Naive thymus-derived CD8-positive, alpha-beta T cell (primary cell): ENCODE measurements at places on chromosomes 6 and 20. TPM values are rescaled to one million over a fixed set of nuclear protein-coding genes. Genes with fewer than 3 reads are reported as not detected.
A peak's percentile ranks its signal among the peaks of the same experiment; 100 is the strongest.

Gene CSNK2A1
- 93.8 TPM for total RNA-seq

Gene PNISR
- 399 TPM for total RNA-seq

Gene FNDC11
- 0.13 TPM for total RNA-seq

Gene PAK5
- not detected for total RNA-seq

Gene NT5E
- 57.3 TPM for total RNA-seq

Gene EBF4
- 14.3 TPM for total RNA-seq

Gene MICB
- 13.8 TPM for total RNA-seq

Gene PRL
- total RNA-seq = 0.30 TPM

Gene STMN3
- total RNA-seq = 102 TPM

DNA sequence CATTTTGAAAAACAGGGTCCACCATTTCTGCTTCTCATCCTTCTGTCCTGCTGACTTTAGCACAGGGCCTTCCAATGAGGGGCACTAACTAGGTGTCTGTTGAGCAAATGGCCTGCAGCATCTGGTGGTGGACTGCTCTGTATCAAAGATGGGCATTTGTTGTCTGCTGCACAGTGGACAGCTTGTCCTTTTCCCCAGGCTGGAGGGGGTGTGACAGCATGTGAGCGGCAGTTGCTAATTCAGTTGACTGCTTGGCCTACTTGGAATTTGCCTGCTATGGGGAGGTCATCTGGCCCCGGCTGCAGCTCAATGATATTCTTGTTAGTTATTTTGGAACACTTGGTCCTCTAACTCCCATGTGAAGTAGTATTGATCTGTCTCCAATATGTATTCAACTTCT is 93.7 kb downstream of the SH3BGRL2 start:
- no peak overlapping the region for H3K27ac ChIP-seq
- H3K4me3 ChIP-seq = no peak overlapping the region
- no peaks in the 10 kb centered on the region for H3K36me3 ChIP-seq
- no peaks in the 10 kb centered on the region for H3K4me1 ChIP-seq

- H3K27me3 ChIP-seq = no peaks in the 10 kb centered on the region
- H3K36me3 ChIP-seq = no peaks in the 10 kb centered on the region
- H3K4me1 ChIP-seq = no peaks in the 10 kb centered on the region
- DNase-seq = no peak
- no peak overlapping the region for H3K27ac ChIP-seq
- no peak overlapping the region for H3K4me3 ChIP-seq
These were observed 233.7 kb upstream of the SPTLC3 start for GRCh38 chr20:12775041-12775440.

DNA sequence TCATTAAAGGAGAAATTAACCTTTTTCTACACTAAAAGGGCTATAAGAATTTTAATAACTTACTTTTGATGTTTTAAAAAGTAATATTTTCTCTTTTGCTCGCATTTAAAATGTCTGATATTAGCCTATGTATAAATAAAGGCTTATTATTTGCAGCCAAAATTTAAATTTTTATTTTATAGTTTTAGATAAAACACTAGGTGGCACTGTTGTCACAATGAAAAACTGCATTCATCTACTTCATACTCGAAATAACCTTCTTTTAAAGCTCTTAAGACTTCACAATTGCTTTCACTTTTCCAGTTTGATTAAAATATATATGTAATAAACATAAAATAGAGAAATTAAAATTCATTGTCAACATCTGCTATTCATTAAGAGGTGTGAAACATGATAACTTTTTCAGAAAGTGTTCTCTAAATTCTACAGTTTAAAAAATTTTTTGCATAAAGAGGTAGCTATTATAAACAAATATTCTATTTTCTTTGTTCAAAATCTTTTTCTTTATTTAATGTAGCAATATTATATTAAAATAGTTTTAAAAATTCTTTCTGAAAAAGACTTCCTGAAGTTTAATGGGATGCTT is 78.8 kb upstream of the DEFB112 start:
- H3K27ac ChIP-seq = no peak overlapping the region
- no peaks in the 10 kb centered on the region for H3K27me3 ChIP-seq
- no peaks in the 10 kb centered on the region for H3K36me3 ChIP-seq
- H3K4me1 ChIP-seq = no peaks in the 10 kb centered on the region

- no peak overlapping the region for H3K4me3 ChIP-seq
- peaks cover 71% of the 10 kb centered on the region for H3K27me3 ChIP-seq
- DNase-seq = no peak
- H3K27ac ChIP-seq = no peak overlapping the region
These were observed 43.8 kb downstream of the ERMARD start for GRCh38 chr6:169795196-169795595.

DNA sequence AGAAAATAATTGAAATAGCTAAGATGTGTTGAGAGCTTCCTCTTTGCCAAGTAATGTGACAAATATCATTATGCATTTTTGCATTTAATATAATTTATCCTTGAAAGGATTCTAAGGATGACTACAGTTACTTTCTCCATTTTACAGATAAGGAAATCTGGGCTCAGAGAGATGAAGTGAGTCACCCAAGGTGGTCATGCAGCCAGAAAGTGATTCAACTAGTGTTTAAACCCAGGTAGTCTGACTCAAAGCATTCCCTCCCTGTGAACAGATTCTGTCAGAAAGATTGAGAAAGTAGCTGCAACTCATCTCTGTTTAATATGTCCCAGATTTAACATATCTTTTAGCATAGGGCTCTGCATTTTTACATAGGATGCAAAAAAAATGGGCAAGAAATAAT is 28.1 kb downstream of the NRSN1 start:
- H3K4me3 ChIP-seq = no peak overlapping the region
- no peaks in the 10 kb centered on the region for H3K4me1 ChIP-seq
- DNase-seq = no peak
- no peak overlapping the region for H3K27ac ChIP-seq
- H3K36me3 ChIP-seq = no peaks in the 10 kb centered on the region

DNA sequence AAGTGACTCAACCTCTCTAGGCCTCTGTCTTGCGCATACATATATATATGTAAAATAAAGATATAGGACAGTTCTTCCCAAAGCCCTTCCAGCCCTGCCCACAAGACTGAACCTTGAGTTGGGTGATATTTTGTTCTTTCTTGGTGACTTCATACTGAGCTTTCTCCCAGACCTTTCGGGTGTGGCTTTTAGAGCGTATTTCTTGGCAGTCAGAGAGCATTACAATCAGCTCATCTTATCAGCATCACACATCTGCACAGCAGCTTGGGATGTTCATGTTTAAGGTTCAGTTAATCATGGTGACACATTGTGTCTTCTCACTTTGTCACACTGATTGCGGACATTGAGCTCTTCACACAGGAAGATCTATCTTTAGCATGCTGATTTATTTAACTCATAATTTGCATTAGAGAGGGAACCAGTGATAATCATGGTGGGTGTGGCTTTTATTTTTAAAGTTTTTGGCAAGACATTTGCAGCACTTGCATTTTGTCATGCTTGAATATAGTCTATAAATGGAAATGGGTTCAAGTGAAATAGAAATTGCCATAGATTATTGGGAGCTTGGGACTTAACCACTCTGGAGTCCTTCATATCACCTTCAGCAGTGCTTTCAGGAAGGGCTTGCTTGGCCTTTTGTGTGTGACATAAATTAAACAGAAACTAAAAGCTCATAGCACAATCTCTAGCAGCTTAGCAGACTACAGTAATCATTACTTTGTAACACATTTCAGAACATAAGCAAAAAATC is 8.3 kb downstream of the KIF3B start:
- H3K36me3 ChIP-seq = no peaks in the 10 kb centered on the region
- no peaks in the 10 kb centered on the region for H3K27me3 ChIP-seq
- peak overlapping the region; percentile 60 for H3K4me3 ChIP-seq
- DNase-seq = no peak
- peaks cover 40% of the 10 kb centered on the region for H3K4me1 ChIP-seq

GRCh38 chr6:40486576-40486975 is 100.6 kb downstream of the LRFN2 start:
- no peak overlapping the region for H3K27ac ChIP-seq
- no peaks in the 10 kb centered on the region for H3K36me3 ChIP-seq
- peaks cover 1% of the 10 kb centered on the region for H3K27me3 ChIP-seq
- H3K4me3 ChIP-seq = no peak overlapping the region

- DNase-seq = no peak
- no peak overlapping the region for H3K4me3 ChIP-seq
- H3K27me3 ChIP-seq = no peaks in the 10 kb centered on the region
- peaks cover 26% of the 10 kb centered on the region for H3K4me1 ChIP-seq
These were observed 84.6 kb upstream of the BTN3A2 start for GRCh38 chr6:26280407-26280806.

GRCh38 chr20:57523782-57524181 is 1.2 kb downstream of the CTCFL start:
- H3K27me3 ChIP-seq = no peaks in the 10 kb centered on the region
- H3K36me3 ChIP-seq = no peaks in the 10 kb centered on the region
- H3K4me3 ChIP-seq = no peak overlapping the region
- no peak overlapping the region for H3K27ac ChIP-seq
- DNase-seq = no peak
- peaks cover 4% of the 10 kb centered on the region for H3K4me1 ChIP-seq

GRCh38 chr6:45472382-45472781 is 94.6 kb upstream of the SUPT3H start:
- DNase-seq = no peak
- no peaks in the 10 kb centered on the region for H3K27me3 ChIP-seq
- peaks cover 19% of the 10 kb centered on the region for H3K4me1 ChIP-seq
- H3K36me3 ChIP-seq = peaks cover 5% of the 10 kb centered on the region
- H3K4me3 ChIP-seq = no peak overlapping the region

DNA sequence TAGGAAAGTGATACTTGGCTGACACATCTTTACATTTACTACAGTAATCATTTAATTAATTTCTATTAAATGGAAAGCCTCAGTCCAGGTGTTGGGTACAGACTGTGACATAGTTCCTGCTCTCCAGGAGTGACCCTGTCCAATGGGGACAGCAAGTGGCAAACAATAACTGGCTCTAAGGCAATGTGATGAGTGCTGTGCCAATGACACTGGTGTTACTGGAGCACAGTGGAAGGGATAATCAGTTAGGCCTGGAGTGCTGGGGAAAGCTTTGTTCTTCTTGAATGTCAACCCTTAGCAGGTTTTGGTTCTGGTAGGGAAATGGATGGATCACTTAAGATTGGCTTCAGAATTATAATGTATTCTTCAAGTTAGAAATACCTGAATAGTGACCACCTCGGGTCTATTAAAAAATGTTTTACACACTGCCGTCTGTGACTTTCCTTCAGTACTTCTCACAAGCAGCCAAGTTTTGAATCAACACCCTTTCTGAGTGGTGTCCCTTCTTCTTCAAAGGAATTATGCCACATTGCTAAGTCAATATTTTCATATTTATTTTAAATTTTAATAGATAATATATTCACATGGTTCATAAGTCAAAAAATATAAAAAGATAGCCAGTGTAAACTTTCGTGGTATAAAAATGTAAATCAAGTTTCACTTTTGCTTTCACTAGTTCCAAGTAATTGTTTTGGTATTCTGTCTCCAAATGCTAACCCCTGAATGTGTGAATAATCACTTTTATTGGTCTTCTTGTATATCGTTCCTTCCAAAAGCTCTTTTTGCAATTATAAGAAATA is 9.6 kb downstream of the CMTR1 start:
- peaks cover 14% of the 10 kb centered on the region for H3K4me1 ChIP-seq
- H3K27ac ChIP-seq = peak overlapping the region; percentile 69
- no peak for DNase-seq
- H3K27me3 ChIP-seq = no peaks in the 10 kb centered on the region
- peak overlapping the region; percentile 74 for H3K4me3 ChIP-seq

- H3K4me3 ChIP-seq = no peak overlapping the region
- H3K36me3 ChIP-seq = no peaks in the 10 kb centered on the region
- peaks cover 5% of the 10 kb centered on the region for H3K27me3 ChIP-seq
- peak overlapping the region; percentile 14 for H3K27ac ChIP-seq
- DNase-seq = no peak
- peaks cover 4% of the 10 kb centered on the region for H3K4me1 ChIP-seq
These were observed 112.8 kb upstream of the ARMC2 start for GRCh38 chr6:108735310-108736001.

- peak overlapping the region; percentile 66 for H3K27ac ChIP-seq
- H3K4me3 ChIP-seq = no peak overlapping the region
- H3K36me3 ChIP-seq = no peaks in the 10 kb centered on the region
- DNase-seq = no peak
These were observed 102.7 kb downstream of the JARID2 start for GRCh38 chr6:15348528-15348927.

DNA sequence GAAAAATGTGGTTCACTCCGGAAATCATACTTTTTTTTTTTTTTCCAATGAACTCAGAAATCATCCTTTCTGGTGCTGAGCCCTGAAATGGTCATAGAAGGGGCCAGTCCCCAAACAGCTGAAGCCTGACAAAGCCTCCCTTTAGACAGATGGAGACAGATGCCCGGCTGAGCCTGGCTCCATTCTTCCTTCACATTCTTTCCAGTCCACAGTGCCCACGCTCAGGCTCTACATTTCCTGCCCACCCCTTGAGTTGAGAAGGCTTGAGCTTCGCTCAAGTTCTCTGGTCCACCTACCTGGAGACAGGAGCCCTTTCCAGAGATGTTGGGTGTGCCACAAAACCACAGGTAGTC is 41.2 kb downstream of the KCNK5 start:
- no peak overlapping the region for H3K4me3 ChIP-seq
- H3K27me3 ChIP-seq = no peaks in the 10 kb centered on the region
- peaks cover 6% of the 10 kb centered on the region for H3K4me1 ChIP-seq
- no peak overlapping the region for H3K27ac ChIP-seq
- DNase-seq = no peak
- no peaks in the 10 kb centered on the region for H3K36me3 ChIP-seq

DNA sequence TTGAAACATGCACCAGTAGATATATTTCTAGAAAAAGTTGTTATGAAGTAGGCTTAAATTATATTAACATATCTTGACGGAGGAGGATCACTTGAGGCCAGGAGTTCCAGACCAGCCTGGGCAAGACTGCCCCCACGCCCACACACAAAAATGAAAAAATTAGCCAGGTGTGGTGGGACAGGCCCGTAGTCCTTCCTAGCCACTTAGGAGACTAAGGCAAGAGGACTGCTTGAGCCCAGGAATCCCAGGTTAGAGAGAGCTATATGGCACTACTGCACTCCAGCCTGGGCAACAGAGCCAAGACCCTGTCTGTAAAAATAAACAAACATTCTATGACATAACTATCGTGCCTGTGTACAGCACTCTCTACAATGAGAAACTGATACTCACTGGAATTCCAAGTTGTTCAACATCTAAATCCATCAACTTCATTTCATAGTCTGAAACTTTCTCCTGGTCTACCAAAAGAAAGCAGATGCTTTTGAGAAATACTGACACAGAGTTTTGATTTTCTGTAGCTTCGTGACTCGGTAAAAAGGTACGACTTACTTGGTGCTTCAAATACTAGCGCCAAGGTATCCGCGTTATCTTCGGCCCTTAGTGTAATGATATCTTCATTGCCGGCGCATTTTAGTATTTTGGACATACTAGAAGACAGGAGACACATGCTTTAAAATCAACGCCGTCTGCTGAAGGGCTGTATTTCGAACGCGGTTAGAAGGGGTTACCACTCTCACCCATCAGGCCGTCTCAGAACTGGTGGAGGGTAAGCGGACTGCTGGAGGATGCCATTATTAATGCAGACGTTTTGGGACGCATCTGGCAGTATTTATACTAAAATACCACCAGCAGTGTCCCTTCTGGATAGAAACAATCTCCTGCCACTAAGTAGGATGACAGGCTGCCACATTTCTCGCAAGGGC is 1.3 kb downstream of the PCNA start:
- H3K4me1 ChIP-seq = peaks cover 11% of the 10 kb centered on the region
- H3K27ac ChIP-seq = peak overlapping the region; percentile 87
- no peaks in the 10 kb centered on the region for H3K36me3 ChIP-seq
